HS-27A (cell line): ENCODE measurements at places on chromosomes 12 and 14.

- peak; percentile 60 for DNase-seq
Observed at GRCh38 chr14:90091393-90091792, 29.6 kb downstream of the KCNK13 start.

DNA sequence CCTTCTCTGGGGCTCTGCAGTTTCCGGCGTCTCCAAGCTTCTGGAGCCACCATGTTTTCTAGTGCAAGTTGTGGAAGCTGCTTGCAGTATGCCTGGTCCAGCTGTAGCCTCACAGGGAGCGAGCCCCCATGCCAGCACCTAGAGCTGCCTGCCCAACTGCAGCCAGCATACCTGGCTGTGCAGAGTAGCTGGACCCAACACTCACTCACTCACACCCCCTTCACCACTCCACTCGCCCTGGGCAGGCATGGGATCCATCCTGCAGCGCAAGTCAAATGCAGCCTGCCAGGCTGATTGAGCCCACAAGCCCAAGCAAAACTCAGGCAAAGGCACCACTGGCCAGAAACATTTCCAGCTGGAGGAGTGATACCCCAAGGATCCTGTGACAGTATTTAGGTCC lies 797.3 kb downstream of the SLC16A7 start:
- no peak for DNase-seq

GRCh38 chr12:22702690-22703089 lies 77.7 kb downstream of the ETNK1 start:
- DNase-seq, result no peak

DNA sequence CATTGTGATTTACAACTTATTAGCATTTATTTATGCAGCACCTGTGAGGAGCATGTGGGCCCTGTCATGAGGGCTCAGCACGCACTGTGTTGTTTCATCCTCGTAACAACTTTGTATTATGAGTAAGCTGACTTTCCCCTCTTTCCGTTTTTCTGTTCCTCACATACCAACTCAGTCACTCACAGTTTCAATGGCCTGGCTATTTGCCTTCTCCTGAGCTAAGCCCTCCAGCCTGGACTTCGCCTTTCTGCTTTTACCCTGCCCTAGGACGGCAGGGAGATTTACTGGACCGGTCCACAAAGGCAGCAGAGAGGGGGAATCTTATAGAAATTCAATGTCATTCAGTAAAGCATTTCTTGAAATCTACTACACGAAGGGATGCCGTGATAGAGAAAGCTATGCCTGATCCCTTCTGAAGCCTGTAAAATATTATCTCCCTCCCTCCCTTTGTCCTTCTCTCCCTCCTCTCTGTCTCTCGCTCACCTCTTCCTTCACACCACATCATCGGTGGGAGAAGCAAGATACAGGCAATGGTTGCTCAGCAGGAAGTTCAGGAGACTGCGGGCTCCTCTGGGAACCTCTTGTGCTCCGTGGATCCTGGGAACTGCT lies 219.2 kb upstream of the TBX3 start:
- DNase-seq, result no peak

DNA sequence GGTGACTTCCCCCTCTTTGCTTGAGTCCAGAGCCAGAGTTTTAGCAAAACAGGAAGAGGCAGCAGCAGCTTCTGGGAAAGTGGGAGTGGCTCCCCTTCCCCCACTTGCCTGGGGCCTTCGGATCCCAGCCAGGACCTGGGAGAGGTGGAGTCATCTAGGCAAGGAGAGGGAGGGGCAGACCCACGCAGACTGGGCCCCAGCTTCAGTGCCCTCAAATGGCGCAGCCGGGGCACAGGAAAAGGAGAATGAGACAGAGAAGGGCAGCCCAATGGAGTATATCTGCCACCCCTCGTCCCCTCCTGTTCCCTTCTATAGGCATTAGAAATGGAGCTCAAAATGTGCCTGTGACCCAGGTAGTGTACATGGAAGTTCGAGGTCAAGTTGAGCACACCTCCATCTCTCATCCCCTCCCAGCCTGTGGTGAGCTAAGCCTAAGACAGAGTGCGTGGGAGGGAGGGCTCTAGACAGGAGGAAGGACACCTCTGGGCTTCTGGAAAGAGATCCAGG lies 9.3 kb upstream of the HDAC7 start:
- DNase-seq, result no peak

DNA sequence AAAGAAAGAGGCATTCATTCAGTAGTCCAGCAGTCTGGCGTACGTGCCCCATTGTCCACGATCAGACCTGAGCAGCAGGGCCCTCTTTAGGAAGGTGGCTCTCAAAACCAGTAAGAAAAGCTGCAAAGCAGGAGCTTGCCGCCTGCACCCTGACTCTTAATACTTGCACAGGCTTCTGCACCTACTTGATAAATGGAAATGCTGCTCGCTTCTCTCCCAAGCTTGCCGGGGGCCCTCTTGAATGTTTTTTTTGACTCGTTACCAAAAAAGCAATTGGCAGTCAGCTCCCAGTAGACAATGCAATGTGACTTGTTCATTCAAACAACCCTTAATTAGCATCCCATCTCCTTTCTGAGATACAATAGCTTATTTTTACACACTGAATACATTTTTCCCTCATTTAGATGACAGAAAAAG lies 27.2 kb upstream of the PTPRB start:
- DNase-seq, result no peak

DNA sequence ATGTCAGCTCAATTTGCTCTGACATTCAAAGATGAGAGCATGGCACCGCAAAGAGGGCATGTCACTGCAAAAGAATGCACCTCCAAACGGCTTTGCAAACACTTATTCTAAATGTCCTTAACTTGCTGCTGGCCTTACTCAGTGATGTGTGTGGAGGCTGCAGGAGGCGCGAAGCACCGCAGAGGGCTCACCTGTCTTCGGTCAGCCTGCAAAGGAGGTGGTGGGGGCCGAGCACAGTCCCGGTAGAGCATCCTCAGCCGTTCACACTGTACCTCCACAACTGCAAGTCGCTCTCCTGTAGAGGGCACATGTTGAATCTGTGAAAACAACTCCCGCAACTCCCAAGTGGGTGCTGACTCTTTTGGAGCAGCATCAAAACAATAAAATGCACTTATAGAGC lies 93.8 kb downstream of the TRAFD1 start:
- no peak for DNase-seq

GRCh38 chr12:92619026-92619425 lies 83.8 kb upstream of the PLEKHG7 start:
- no peak for DNase-seq

- no peak for DNase-seq
Observed at GRCh38 chr12:121295116-121295745, 1.3 kb downstream of the CAMKK2 start.

DNA sequence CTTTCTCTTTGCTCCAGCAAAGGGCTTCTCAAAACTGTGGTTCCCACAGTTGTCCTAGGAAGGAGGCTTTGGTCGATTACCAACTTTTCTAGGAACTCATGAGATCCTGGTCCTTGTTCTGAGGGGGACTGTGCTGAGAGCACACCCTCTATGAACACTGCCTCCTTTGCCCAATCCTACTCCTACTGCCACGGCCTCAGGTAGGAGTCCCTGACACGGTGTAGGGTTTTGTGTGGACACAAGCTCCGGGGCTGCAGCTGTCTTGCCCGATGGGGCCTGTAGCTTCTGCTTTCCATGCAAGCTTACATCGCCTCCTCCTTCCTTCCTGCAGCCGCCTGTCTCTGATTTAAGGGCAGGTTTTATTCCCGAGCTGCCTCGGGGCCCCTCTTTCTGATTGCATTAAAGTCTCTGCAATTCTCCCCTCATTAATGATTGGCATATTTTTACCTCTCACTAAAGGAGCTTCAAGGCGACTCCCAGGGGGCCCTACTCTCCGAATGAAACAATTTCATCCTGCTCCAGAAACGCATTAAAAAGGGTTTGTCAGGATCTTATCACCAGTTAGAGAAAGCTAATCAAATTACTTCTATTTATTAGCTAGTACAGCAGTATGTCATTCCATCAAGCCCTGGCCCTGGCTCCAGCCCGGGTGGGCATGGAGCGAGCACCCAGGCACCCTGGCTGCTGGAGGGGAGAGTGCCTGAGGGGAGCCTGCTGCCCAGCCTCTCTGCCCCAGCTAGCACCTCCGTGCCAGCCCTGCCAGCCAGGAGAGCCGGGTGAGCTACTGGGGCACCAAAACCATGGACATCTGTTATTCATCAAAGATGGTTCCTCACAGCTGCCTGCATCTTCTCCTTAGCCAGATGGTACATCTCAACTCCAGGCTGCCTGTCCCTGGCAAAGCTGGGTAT lies 38.0 kb upstream of the ESRRB start:
- no peak for DNase-seq

- DNase-seq, result no peak
Observed at GRCh38 chr14:94571950-94572349, 9.3 kb upstream of the SERPINA5 start.

DNA sequence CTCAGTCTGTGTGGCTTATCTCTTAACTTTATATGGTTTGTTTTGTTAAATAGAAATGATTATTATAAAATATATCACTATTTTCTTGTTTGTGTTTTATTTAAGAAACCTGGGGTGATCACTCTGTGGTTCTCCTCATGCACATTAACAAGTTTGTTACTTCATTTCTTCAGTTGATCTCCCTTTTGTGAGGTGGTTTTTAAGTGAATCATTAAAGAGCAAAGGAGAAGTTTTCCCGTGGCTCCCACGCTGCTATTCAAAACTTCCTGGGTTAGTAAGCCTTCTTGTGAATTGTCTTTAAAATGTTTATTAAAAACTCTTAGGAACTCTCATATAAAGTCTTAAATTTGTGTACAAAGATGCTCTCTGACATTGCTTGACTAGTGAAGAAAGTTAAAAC lies 11.8 kb downstream of the ADIPOR2 start:
- no peak for DNase-seq

GRCh38 chr12:101740980-101741379 lies 1.7 kb upstream of the SYCP3 start:
- no peak for DNase-seq

DNA sequence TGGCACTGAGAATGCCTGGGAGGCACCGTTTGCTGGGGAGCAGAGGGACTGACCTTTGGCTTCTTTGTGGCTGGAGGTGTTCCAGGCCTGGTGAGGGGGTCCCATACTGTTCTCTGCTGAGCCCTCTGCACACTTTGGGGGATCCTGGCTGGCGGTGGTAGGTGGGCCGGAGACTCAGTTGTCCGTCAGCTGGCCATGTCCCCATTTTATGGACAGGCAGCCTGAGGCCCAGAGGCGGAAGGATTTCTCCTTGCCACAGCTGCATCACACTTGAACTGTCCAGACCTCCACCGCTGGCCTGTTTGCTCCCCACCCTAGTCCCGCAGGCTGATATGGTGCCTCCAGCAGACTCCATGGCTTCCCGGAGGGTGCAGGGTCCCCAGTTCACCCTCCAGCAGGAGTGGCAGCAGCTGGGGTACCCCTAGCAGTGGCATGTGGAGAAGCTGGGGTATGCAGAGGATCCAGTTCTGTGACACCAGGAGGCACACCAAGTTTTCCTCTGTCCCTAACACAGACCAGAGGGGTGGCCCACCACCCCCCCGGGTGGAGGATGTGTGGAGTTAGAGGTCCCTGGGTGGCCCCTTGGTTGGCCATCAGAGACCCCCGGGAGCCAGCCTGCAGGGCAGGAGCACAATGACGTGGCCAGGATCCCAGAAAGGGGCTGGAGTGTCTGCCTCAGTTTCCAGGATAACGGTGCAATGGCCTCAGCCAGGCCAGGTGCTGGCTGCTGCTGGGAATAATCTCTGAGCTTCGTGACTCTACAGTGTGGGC lies 14.8 kb downstream of the SLC25A29 start:
- no peak for DNase-seq

DNA sequence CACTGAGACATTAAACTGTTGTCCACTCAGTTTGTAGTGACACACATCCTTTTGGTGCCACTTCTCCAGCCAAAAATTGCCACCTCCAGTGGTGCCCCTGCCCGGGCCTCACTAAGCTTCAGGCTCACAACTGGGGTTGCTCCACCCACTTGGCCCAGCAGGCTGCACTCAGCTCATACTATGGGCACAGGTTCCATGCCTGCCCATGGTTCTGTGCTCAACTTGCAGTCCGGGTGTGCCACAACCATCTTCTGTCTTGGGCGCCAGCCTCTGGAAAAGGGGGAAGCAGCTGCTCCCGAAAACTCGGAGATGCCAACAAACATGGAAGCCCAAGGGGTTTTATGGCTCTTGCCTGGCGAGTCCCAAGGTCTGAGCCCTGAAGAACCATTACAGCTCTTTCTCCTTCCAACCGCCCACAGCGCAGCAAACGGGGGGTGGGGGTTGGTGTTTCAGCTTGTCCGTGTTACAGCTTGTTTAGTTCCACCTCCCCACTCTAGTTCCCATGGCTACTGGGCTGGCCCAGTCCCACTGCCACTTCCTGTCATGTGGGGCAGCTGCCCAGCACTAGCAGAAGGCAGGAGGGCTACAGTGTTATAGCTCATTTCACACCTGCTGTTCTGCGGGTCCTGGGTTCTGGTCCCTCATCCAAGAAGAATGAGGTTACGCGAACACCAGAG lies 998.3 kb downstream of the SLC16A7 start:
- DNase-seq, result no peak

GRCh38 chr12:112350593-112351592 lies 31.3 kb downstream of the HECTD4 start:
- no peak for DNase-seq

DNA sequence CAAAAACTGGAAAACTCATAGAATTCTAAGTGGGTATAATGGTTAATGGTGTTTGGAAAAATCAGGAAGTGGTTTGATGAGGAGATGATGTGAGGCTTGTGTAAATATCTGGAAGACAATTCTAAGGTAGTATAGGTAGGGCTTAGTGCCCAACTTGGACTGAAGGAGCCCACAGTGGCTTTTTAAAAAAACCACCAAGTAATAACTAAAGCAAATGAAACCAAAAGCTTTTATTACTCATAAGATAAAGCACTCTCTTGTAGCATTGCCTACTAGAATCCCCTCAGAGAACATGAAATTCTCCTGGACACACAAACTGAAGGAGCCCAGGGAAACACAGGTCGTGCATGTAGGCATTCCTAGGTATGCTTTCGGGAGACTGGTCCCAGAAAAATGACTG lies 324.5 kb downstream of the NELL2 start:
- DNase-seq, result no peak

GRCh38 chr14:103529383-103530365 lies 678 bp downstream of the TRMT61A start:
- no peak for DNase-seq

GRCh38 chr14:71780075-71780474 lies 152.2 kb upstream of the RGS6 start:
- no peak for DNase-seq

DNA sequence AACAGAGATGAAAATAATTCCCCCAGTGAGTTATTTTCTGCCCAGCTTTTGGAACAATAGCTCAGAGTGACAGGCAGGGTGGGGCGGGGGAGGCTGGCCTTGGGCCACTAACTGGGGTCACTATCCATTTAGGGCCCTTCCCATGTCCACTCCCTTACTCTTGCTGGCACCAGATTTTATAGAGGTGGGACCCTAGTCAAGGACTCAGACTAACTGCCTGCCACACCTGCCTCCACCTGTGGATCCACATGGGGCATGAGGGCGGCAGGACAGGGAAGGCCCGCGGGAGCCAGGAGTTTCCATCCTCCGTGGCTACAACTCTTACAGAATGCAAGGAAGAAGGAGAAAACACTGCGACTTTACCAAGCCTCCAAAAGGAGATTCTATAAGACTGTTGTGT lies 10.1 kb downstream of the VDR start:
- DNase-seq, result no peak
